ENCODE measurements at places on chromosomes 16 and 17. TPM values are rescaled to one million over a fixed set of nuclear protein-coding genes. Genes with fewer than 3 reads are reported as not detected.

P4HB gene
- total RNA-seq: 515 TPM

CNTNAP4 gene
- not detected for total RNA-seq

TMEM238L gene
- not detected for total RNA-seq

NDEL1 gene
- 113 TPM for total RNA-seq

HOXB4 gene
- 6.2 TPM for total RNA-seq

GRCh38 chr17:9020096-9020823, 1.1 kb upstream of the NTN1 start:
- no peaks in the 10 kb centered on the region for H3K27me3 ChIP-seq
- no peak for DNase-seq
- H3K36me3 ChIP-seq: no peaks in the 10 kb centered on the region
- H3K4me1 ChIP-seq: peaks cover 19% of the 10 kb centered on the region

- H3K4me3 ChIP-seq: peak overlapping the region; percentile 52
- no peaks in the 10 kb centered on the region for H3K36me3 ChIP-seq
- H3K27me3 ChIP-seq: no peaks in the 10 kb centered on the region
- H3K4me1 ChIP-seq: no peaks in the 10 kb centered on the region
- DNase-seq: peak; percentile 50
Observed at GRCh38 chr16:70653809-70654771, 7.7 kb downstream of the IL34 start.

- peaks cover 20% of the 10 kb centered on the region for H3K4me1 ChIP-seq
- H3K4me3 ChIP-seq: peak overlapping the region; percentile 68
- no peak for DNase-seq
- H3K36me3 ChIP-seq: no peaks in the 10 kb centered on the region
- H3K27me3 ChIP-seq: no peaks in the 10 kb centered on the region
- no peak overlapping the region for H3K27ac ChIP-seq
Observed at GRCh38 chr17:38418693-38419507, 9.4 kb upstream of the ARHGAP23 start.

DNA sequence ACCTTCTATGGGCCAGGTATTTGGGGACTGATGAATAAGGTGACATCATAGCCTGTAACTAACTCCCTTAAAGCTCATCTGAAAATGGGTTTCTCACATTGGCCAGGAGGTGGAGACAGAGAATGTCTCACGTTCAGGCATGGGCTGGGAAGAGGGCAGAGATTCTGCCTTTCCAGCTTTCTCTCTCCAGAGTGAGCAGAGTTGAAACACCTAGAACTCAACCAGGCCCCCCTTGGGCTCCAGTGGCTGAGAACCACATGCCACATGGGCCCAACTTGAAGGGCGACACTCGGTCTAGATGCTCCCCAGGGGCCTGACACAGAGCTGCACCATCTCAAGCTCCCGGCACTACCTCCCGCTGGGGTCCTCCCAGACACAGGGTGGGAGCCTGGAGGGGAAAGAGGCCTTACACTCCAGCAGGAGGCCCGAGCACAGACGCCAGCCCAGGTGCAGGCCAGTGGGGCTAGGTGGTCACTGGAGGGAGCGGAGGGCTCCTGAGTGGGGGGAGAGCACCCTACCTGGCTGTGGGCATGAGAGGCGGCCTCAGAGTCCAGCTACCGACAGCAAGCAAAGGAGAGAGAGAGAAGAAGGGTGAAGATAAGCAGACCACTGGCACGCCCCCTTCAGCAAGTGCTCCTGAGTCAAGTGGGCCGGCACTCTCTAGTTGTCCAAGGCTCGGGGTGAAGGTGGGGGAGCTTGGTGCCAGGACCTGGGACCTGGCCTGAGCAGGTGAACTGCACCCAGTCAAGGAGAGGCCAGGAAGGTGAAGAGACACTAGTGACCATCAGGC, 55.9 kb downstream of the MYO18A start:
- DNase-seq: no peak
- H3K27ac ChIP-seq: no peak overlapping the region
- H3K36me3 ChIP-seq: peaks cover 28% of the 10 kb centered on the region
- H3K4me3 ChIP-seq: no peak overlapping the region
- H3K27me3 ChIP-seq: no peaks in the 10 kb centered on the region

Measured in thoracic aorta (tissue), 2 donors.